Activated naive CD4-positive, alpha-beta T cell treated with anti-CD3 and anti-CD28 coated beads, Interleukin-2, amount 50 U/mL, for 16 hours (primary cell): ENCODE measurements at places on chromosomes 4 and X.

GRCh38 chr4:159010563-159011260 is 92.2 kb upstream of the RAPGEF2 start:
- DNase-seq = no peak

GRCh38 chrX:113873056-113873455 is 710.8 kb upstream of the HTR2C start:
- DNase-seq = no peak

GRCh38 chr4:150960818-150961217 is 54.3 kb downstream of the LRBA start:
- DNase-seq = no peak

DNA sequence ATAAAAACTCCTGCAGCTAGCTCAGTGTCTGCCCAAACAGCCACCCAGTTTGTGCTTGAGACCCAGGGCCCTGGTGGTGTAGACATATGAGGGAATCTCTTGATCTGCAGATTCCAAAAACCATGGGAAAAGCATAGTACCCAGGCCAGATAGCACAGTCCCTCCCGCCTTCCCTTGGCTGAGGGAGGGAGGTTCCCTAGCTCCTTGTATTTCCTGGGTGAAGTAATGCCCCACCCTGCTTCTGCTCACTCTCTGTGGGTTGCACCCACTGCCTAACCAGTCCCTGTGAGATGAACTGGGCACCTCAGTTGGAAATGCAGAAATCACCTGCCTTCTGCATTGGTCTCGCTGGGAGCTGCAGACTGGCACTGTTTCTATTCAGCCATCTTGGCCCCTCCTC is 54.6 kb downstream of the USP26 start:
- no peak for DNase-seq

DNA sequence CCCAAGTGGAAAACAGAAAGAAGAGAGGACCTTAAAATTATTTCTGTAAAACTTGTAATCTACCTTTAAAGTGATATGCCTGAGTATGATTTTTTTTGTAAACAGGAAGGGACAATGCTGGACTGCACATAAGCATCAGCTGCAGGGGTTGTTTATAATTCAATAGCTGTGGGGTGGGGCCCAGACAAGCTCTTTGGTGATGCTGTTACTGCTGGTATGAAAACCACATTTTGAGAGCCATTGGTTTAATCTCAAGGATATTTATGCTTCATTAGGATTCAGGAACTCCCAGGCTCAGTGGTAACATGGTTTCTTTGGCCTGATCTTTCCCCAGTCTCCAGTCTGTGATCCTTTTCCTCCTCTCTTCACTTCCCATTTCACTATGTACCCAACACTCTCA is 34.3 kb upstream of the GRPR start:
- no peak for DNase-seq
